GM23338 (cell line): ENCODE measurements at places on chromosomes 7 and 10. TPM values are rescaled to one million over a fixed set of nuclear protein-coding genes. Genes with fewer than 3 reads are reported as not detected.

- H3K4me1 ChIP-seq, result peaks cover 18% of the 10 kb centered on the region
- no peaks in the 10 kb centered on the region for H3K36me3 ChIP-seq
- H3K4me3 ChIP-seq, result no peak overlapping the region
- no peak for DNase-seq
Measured at GRCh38 chr7:26954951-26955350, 90.6 kb upstream of the SKAP2 start.

DNA sequence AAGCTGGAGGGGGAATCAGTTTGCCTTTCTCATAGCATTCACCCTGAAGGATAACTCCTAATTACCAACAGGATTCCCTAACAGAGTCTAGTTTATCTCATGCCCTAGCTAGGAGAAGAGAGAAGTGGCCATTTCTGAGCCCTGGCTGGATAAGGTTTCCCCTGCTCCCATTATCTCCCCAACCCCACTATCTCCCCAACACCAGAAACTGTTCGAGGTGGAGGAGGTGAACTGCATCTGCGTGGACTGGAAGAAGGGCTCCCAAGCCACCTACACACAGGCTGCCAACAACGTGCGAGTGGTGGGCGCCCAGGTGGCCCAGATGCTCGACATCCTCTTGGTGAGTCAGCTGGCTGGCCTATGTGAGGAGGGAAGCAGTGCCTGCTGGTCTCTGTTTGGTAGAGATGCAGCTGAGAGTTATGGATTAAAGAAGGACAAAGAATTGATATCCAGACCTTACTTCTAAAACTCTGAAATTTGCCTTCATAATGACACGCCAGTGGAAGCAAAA lies 3.8 kb downstream of the PNLIPRP1 start:
- DNase-seq, result no peak
- no peaks in the 10 kb centered on the region for H3K4me1 ChIP-seq
- no peak overlapping the region for H3K27ac ChIP-seq
- H3K4me3 ChIP-seq, result no peak overlapping the region
- no peaks in the 10 kb centered on the region for H3K27me3 ChIP-seq

- no peaks in the 10 kb centered on the region; the same call in 1 of the 2 replicates for H3K4me1 ChIP-seq
- no peaks in the 10 kb centered on the region for H3K27me3 ChIP-seq
- DNase-seq, result no peak
- H3K4me3 ChIP-seq, result no peak overlapping the region
Measured at GRCh38 chr7:132393789-132394261, 182.4 kb downstream of the PLXNA4 start.

DNA sequence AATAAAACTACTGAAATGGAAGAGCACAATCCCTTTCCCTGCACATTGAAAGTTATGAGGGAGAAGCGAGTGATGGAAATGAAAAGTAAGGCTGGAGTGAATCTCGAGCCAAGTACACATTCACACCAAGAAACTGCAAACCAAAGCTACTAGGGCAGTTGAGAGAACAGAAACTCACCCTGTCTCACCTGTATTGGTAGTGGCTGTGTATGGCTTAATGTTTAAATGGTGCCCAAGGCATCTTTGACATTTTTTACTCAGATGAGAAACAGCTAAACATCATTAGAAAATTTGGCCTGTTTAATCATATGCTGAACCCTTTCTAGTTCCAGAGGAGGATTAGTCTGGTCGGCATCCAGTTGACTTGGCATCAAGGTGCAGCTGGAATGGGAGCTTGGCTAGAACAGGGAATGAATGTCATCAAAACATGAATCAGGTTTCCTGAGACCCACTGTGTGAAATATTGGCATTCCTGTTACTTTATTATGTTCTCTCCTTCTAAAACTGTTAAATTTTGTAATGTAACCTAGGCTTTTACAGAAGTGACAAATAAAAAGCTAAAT lies 840.8 kb downstream of the GRM8 start:
- no peak for DNase-seq
- H3K4me3 ChIP-seq, result no peak overlapping the region
- H3K36me3 ChIP-seq, result no peaks in the 10 kb centered on the region
- no peak overlapping the region for H3K27ac ChIP-seq
- no peaks in the 10 kb centered on the region for H3K27me3 ChIP-seq

DNA sequence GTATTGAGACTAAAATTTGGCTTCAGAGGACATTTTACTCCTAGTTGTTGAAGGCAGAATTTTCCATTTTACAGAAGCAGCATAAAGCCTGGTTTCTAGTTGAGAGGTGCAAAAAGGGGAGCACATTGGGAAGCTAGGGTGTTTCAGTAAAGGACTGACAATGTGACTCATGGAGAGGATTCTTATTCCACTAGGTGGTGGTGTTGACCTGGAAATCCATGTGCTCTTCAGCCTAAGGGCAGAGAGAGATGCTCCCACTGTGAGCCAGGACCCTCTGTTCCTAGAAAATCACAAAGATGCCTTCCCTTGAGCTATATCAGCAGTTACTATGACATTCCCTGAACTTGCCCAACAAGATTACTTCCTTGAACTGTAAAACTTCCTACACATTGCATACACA lies 687.8 kb downstream of the IPMK start:
- no peak overlapping the region for H3K27ac ChIP-seq
- no peaks in the 10 kb centered on the region for H3K27me3 ChIP-seq
- no peaks in the 10 kb centered on the region for H3K4me1 ChIP-seq
- H3K36me3 ChIP-seq, result no peaks in the 10 kb centered on the region

Gene AGFG2
- 2.2 and 2.3 TPM in 2 replicates for polyA plus RNA-seq

DNA sequence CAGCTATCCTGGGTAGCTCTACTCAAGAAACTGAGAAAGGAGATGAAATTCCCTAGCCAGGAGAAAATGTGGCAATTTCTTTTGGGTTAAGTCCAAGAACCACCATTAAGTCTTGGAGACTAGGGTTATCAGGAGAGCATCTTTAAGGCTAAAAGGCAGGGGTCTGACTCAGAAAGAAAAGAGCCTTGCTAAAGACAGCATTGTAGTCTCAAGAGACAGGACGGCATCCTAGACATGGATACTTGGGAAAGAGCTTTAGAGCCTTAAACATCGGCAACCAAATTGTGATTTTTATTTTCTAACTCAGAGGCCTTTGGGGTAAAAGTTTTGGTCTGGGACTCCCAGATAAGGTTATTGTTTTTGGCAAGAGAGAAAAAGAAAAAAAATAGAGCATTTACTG lies 83.1 kb downstream of the FAS start:
- H3K27ac ChIP-seq, result no peak overlapping the region
- H3K4me1 ChIP-seq, result no peaks in the 10 kb centered on the region
- no peaks in the 10 kb centered on the region for H3K27me3 ChIP-seq
- DNase-seq, result no peak

Gene GHRHR
- 0.64 and 2.2 TPM in 2 replicates for polyA plus RNA-seq

GRCh38 chr10:110058212-110058611 lies 50.4 kb downstream of the ADD3 start:
- H3K36me3 ChIP-seq, result no peaks in the 10 kb centered on the region
- H3K27ac ChIP-seq, result no peak overlapping the region
- no peak overlapping the region for H3K4me3 ChIP-seq
- H3K27me3 ChIP-seq, result no peaks in the 10 kb centered on the region
- DNase-seq, result no peak

Gene IFIT1
- polyA plus RNA-seq, result 1.5 and 2.4 TPM in 2 replicates

Gene CPA2
- polyA plus RNA-seq, result not detected in 2 replicates

Gene FEZF1
- polyA plus RNA-seq, result 0.87 and 1.0 TPM in 2 replicates
